Putamen (tissue), 1 donor: ENCODE measurements at places on chromosomes 16 and 17.

DNA sequence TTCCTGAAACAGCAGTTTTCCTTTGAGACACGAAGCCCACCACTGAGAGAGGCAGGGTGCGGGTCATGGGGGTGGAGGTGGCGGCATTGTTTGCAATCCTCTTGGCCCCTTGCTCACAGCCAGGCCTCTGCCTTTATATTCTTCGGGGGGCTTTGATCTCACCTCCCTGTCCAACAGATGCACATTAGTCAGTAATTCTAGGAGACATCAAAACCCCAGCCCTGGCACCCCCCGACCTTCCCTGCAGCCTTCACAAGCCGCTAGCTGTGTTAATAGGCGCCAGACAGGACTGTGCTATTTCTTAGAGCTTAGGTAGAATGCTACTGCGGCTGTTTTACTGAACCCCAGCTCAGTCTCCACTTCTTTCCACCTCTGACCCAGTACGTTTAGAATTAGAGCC, 212.6 kb downstream of the RBFOX1 start:
- DNase-seq, result no peak

DNA sequence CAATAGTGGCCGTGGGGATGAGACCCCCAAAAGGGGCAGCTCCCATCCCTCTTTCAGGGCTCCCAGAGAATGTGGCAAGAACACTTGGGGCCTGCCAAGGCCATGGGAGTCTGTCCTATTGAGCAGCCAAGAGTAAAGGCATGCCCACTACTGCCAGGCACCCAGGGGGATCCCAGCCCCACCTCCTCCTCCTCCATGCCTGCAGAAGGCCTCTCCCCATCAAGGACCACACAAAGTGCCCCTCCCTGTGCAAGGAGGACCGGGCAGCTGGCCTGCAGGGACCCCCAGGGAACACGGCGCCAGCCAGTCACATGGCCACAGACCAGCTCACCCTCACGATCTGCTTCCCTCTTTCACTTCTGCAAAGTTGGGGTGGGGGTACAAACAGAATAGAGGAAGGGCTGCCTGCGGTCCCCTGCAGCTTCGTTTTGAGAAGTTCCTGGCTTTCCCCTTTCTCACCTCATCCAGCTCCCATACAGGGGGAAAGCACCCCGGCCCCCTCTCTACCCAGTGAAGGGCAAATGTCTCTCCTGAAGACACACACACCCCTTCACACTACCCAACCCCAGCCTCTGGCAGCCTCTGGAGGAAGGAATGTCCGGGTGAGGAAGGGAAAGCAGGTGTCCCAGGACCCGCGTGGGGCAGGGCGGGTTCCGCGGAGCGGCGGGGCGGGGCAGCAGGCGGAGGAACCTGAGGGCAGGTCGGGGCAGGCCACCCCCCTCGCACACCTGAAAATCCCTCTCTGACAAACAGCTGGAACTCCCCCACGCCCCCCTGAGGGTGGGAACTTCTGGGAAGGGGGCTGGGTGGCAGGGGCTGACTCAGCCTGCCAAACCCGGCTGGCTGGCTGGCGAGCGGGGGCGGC, 2.0 kb downstream of the PPP1R9B start:
- peak; percentile 58 for DNase-seq

DNA sequence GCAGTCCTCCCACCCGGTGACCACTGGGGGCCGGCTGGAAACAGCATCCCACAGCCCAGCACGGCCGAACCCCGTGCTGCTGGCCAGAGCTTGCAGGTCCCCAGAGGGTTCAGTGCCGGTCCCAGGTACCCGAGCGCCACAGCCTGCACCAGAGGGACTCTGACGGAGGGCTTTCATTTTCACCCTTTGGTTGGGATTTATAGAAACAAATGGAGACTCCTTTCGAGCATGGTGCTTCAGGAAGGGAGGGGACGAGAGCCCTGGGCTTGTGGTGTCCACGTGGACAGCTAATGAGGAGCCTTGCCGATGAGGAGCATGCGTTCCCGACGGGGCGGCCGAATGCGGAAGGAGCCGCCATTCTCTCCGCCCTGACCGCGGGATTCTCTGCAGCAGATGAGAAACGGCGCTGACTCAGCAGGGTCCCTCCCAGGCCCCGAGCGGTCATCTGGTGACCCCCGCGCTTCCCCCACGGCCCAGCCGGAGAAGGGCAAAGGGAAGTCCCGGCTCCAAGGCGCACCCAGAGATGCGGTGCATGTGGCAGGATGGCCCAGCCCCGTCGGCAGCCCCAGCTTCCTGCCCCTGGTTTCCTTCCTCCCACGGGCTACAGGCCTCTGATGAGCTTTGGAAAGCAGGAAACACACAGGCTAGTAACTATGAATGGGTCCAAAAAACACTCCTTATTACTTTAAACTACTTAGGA, 9.8 kb downstream of the SLC38A10 start:
- no peak for DNase-seq

DNA sequence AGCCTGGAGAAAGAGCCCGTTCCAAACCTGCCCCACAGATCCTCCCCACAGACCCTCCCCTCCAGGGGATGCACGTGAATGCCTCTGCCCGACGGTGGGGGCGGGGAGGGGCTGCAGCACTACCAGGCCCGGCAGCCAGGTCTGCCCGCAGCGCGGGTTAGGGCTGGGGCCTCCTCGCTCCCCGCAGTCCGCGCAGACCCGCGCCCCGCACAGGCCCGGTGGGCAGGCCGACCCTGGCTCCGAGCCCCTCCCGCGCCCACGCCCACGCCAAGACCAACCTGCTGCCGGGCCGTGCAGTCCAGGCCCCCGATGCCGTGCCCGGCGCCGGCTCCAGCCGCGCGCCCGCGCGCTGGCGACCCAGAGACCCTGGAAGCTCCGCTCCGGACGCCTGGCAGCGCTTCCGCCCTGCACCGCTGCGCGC, at the start of gene RPUSD1:
RPUSD1 (minus strand) TSS at position 404 of the 421 bp plus-strand sequence. CDS start 644 bp downstream, outside the sequence.
- no peak for DNase-seq

GRCh38 chr17:58605986-58606385, 85.9 kb downstream of the TEX14 start:
- DNase-seq, result no peak

GRCh38 chr16:21101631-21102420, 48.8 kb downstream of the DNAH3 start:
- no peak for DNase-seq
